Stimulated activated CD4-positive, alpha-beta T cell treated with anti-CD3 and anti-CD28 coated beads, Interleukin-1b, Interleukin-23, amount 100 ng/mL, for 48 hours (primary cell): ENCODE measurements at places on chromosomes 11 and 22.
A peak's percentile ranks its signal among the peaks of the same experiment; 100 is the strongest.

DNA sequence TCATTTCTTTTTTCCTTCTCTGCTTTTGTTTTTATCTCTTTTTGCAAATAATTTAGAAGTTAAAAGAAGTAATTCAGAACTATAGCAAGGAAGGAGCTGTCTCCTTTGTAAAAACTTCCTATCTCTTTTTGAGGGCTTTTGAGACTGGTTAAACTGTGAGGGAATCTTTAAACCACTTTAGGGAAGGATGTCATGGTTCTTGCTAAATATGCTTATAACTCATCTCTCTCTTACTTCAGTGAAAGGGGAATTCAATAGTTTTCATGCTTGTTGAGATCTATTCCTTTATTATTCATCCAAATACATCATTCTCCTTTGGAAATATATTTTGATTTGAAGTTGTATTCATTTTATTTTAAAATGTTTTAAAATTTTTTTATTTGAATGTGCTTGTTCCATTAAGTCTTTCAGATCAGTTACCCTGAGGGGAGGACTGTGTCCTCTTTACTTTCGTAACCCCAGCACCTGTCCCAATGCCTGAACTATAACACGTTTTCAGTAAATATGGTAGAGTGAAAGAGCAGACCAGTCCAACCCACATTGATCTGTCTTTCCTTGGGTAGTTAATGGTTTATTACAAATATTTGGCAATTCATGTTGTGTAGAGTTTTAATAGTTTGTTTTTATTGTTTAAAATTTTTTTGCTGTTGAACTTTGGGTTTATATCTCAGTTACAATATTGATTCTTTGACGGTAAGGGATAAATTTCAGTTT lies 27.5 kb downstream of the AMOTL1 start:
- no peak for DNase-seq

DNA sequence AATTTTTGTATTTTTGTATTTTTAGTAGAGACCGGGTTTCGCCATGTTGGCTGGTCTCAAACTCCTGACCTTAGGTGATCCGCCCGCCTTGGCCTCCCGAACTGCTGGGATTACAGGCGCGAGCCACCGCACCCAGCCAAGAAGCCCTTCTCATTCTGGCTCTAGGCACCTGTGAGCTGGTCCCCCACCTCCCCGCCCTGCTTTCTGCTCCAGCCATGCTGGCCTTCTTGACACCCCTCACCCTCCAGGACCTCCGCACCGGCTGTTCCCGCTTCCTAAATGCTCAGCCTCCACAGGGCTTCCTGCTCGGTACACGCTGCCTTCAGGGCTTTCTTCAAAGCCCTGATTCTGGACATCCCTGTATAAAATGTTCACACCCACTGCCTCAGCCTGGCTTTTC lies 5.5 kb upstream of the FXYD2 start:
- no peak for DNase-seq

DNA sequence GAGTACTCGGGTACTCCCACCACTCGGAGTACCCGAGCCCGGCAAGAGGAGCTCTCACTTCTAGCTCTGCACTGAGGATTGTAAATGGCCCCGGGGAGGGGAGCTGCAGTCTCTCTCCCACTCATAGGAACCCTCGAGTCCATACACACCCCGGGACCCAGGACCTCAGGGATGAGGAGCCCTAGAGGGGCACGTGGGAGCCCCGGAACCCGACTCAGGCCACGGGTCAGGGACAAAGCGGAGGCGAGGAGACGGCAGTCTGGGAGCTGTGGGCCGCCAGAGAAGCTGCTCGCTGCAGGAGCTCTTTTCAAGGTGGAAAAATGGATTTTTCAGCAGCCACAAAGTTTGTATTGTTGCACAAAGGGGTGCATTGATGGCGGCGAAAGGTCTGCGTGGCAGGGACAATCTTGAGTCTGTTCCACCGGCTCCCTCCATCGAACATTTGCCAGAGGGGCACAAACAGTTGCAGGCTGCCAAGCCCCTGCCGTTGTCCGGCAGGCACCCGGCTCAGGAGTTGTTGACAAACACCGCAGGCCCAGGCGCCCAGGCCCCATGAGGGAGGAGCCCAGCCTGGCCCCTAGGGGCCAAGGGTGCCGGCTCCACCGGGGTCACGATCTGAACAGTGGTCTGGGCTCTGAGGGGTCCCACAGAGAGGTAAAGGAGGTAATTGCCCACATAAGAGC lies 5.7 kb upstream of the FLI1 start:
- DNase-seq = no peak

DNA sequence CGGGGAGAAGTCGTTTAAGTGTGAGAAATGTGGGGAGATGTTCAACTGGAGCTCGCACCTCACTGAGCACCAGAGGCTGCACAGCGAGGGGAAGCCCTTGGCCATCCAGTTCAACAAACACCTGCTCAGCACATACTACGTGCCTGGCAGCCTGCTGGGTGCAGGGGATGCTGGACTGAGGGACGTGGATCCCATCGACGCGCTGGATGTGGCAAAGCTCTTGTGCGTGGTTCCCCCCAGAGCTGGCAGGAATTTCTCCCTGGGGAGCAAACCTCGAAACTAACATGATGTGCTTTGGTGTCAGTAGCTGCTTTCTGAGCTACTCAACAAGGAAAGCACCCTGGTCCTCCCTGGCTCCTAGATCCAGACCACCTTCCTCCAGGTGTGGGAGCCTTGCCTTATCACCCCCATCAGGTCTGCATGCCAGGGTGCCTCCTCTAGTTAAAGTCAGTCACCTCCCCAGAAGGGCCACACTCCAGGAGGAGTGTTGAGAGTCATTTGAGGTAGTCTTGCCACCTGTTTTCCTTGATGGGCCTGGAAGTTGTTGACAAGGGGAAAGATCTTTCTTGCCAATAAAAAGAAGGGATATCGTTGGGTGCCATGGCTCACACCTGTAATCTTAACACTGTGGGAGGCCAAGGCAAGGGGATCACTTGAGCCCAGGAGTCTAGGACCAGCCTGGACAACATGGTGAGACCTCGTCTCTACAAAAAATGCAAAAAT lies 12.9 kb downstream of the ZNF74 start:
- no peak for DNase-seq

- DNase-seq = peak; percentile 26
Observed at GRCh38 chr11:57288771-57289579, 35.8 kb downstream of the TNKS1BP1 start.

DNA sequence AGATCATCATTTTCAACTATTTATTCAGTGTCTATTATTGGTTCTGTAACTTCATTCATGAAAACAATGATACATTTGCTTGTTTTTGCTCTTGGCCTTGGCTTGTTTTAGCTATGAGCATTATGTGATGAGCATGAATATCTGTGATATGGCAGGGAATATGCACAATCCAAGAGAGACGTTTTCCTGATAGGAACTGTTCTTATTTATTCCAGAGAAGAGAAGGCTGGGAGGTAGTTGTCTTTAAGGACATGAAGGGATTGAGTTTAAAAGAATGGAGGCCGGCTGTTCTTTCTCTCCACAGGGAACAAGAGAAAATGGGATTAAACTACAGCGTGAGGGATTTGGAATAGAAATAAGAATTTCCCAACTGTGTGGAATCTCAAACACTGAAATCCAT lies 30.3 kb downstream of the BLID start:
- DNase-seq = no peak

GRCh38 chr11:67301951-67302516 lies 1.3 kb upstream of the SSH3 start:
- no peak for DNase-seq

DNA sequence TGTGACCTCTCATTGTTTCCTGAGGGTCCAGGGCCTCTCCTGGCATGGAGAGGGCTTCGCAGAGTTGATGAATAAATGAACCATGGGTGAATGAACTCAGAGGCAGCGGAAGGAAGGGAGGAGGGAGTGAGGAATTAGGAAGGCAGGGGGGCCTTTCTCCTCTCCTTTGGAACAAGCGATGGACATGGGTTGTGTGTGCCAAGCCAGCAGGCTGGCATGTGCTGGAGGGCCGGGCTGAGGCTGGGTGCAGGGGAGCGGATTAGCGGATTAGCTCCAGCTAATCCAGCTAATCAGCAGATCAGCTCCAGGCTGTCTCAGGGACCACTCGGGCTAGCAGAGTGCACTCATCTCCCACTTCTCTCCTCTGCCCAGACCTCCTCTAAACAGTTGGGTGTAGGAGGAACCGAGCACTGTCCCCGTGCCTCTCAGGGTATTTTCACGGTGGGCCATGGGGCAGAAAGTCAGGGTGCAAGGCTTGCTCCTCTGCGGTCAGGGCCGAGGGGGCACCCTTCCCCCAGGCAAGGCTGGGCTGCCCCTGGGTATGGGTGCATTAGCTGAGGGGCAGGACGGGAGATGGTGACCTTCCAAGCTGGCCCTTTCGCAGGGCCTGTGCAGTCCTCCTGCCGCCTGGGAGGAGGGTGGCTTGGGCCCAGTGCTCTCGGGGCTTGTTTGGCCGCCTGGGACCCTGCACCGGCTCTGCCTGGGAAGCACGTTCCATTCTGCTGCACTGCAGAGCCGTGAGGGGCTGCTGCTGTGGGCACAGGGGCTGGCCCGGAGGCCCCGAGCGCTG lies 120.3 kb upstream of the B3GAT1 start:
- no peak for DNase-seq

DNA sequence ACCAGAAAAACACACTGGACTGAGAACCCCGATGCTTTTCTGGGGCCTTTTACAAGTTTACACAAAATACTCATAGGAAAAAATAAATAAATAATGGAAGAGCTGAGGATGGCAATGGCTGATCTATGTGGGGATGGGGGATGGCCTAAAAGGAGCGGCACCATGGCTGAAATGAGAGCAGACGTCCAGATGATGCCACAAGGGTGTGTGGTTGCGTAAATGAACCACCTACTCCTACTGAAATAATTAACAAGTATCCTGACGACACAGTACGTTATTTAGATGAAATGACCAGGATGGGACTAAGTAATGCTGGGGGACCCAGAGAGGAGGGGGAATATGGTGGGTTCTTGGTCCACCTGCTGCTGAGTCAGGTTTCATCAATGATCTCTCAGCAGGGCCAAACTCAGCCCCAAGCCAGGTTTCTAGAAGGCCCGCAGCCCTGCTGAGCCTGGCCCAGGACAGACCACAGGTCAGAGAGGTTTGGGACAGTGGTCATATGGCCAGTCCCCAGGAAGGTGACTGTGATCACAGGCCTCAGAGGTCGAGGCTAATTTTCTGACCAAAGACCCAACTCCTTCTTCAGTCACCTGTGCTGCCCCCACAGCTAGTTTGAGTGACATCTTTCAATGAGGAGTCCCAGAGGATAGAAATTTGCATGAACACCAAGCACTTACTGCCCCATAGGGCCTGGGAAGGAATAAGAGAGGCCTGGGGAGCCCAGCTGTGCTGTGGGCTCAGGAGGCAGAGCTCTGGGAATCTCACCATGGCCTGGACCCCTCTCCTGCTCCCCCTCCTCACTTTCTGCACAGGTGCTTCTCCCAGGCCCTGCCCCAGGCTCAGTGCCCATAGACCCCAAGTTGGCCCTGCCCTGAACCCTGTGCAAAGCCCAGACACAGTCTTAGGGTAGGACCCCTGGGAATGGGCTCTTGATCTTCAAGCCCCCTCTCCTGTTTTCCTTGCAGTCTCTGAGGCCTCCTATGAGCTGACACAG lies 76.3 kb upstream of the IGLL5 start:
- DNase-seq = no peak

DNA sequence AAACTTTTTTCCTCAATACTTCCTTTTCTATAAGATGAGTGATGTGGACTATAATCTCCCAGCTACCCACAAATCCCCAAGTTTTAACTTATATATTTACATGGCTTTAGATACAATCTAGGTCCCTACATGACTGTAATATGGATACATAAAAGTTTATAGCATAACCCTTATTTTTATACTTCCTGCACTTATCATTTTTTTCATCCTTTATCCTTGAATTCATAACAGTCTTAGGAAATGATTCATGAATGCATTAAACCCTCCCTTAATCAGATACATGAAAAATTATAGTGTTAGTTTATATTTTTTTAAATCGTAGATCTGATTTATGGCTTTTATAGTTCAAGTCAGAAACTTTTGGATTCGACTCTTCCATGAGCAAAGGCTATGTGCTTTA lies 195.8 kb downstream of the MAML2 start:
- DNase-seq = no peak

GRCh38 chr11:73783483-73784020 lies 4.1 kb upstream of the MRPL48 start:
- no peak for DNase-seq

DNA sequence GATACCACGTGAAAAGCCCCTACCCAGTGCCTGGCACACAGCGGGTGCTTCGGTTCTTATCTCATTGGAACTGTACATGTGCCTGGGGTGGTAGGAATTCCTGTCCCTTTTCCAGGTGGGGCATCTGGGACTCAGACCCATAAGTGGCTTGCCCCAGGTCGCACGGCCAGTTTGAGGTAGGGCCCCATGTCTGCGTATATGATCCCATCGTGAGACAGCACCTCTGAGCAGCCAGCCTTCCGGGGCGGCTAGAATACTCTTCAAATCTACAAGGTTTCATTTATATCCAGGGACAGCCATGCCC lies 33.5 kb upstream of the SMIM38 start:
- no peak for DNase-seq

GRCh38 chr22:19869497-19870152 lies 15.0 kb upstream of the GNB1L start:
- DNase-seq = no peak

DNA sequence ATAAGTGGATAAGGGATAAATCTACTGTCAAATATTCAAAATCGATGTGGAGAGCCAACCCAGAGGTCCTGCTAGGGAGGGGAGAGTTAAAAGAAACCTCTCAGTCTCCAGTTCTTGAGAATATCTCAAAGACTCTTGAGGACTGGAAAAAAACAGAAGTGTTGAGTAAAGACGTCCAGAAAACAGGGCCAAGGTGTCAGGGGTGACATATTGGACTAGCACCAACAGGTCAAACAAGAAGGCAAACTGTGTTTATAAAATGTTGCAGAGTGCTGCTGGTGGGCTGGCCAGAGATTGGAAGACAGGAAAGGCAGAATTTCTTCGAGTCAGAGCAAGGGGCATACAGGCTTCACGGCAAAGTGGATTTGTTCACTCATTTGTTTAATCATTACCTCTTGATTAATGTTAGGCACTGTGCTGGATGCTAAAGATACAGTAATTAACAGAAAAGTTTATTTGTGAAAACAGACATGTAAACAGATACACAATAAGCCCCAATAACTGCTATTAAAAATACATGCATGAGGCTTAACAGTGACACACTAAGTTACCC lies 33.7 kb upstream of the SMPD1 start:
- DNase-seq = no peak

DNA sequence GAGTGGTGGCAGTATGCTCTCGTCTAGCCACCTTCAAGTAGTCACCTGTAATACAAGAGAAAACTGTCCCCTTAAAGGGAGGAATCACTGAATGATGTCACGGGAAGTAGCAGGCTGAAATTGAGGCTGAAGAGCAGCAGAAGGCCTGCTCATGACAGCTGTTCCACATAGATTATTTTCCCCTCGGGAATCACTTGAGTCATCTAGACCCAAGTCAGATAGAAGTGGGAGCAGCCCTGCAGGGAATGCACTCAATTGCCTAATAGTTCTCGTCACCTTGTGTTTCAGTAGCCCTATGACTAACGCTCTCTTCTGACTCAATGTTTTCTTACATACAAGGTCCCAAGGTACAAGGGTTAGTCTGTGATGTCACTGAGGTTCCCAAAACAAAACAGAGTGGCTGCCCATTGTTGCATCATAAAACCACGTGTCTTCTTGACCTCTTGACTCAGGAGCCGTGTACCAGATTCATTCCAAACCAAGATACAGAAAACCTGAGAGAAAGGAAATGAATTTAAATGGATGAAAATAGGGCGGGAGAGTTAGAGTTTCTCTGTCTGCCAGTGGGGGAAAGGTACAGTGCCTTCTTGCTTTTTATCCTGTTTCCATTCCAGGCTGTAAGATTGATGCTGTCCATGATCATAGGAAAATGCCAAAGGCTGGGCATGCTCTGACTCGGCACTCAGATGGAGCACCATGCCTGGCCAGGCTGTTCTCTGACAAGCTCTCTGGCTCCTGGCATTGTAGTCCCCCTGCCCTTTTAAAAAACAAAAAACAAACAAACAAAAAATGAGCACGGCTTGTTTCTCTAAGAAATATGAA lies 21.6 kb upstream of the C11orf96 start:
- peak; percentile 48 for DNase-seq
